CD4-positive, alpha-beta T cell (primary cell): ENCODE measurements at places on chromosomes 2 and 18. TPM values are rescaled to one million over a fixed set of nuclear protein-coding genes. Genes with fewer than 3 reads are reported as not detected.

DNA sequence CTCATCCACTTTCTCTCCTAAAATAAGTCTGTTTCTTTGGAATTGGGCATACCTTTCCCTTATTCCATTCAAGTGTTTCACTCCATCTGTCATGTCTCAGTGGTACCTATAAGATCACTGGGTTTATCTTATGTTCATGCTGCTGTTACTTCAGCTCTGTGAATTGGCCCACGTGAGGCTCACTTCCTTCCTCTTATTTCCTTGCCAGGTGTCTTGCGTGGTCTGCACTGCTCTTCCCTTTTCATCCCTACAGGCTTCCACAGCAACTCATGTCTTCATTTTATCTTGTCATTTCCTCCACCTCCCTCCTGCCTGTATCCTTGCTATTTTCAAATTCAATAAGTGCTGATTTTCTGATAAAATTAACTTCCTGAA lies 159.1 kb upstream of the ALPP start:
- H3K4me1 ChIP-seq: peaks cover 8% of the 10 kb centered on the region
- H3K36me3 ChIP-seq: peaks cover 10% of the 10 kb centered on the region
- H3K4me3 ChIP-seq: no peak overlapping the region
- no peaks in the 10 kb centered on the region for H3K27me3 ChIP-seq

The RNF152 gene
- 1.0 TPM for total RNA-seq

The TMBIM1 gene
- total RNA-seq: 99.2 TPM

GRCh38 chr2:169237286-169237685 lies 125.0 kb downstream of the LRP2 start:
- H3K4me3 ChIP-seq: no peak overlapping the region
- no peak overlapping the region for H3K27ac ChIP-seq
- no peak for DNase-seq
- H3K4me1 ChIP-seq: no peaks in the 10 kb centered on the region
- H3K27me3 ChIP-seq: no peaks in the 10 kb centered on the region
- H3K36me3 ChIP-seq: no peaks in the 10 kb centered on the region

The CENPA gene
- 1.0 TPM for total RNA-seq

GRCh38 chr2:84880645-84881521 lies at the start of gene TRABD2A:
TSS of gene TRABD2A (minus strand) at chr2:84881084. CDS start at chr2:84881039, 45 bp downstream.
- H3K27me3 ChIP-seq: no peaks in the 10 kb centered on the region
- H3K36me3 ChIP-seq: no peaks in the 10 kb centered on the region
- peaks cover 42% of the 10 kb centered on the region for H3K4me1 ChIP-seq
- peak within 1 kb of the TSS; percentile 64 for H3K27ac ChIP-seq

- no peak overlapping the region for H3K27ac ChIP-seq
- peaks cover 10% of the 10 kb centered on the region for H3K36me3 ChIP-seq
- no peak for DNase-seq
- no peaks in the 10 kb centered on the region for H3K27me3 ChIP-seq
Observed at GRCh38 chr2:169877398-169877797, 50.1 kb downstream of the UBR3 start.
